ENCODE measurements at places on chromosomes 16 and 17.

DNA sequence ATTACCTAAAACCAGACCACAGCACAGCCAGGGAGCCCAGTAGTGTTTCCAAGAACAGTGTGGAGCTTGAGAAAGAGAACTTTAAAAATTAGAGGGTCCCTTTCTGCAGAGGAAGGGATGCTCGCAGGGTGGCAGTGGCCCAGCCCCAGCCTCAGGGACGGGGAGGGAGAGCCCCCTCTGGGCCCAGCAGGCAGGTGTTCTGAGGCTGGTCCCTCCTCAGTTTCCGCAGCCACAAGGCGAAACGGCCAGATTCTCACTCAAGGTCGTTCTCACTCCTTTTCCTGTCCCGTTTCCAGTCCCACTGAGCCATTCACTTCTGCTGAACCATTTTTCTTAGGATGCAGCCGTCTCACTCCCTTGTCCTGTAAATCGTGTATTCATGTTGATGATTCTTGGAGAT is 20.0 kb downstream of the CIBAR2 start:
- DNase-seq: no peak

DNA sequence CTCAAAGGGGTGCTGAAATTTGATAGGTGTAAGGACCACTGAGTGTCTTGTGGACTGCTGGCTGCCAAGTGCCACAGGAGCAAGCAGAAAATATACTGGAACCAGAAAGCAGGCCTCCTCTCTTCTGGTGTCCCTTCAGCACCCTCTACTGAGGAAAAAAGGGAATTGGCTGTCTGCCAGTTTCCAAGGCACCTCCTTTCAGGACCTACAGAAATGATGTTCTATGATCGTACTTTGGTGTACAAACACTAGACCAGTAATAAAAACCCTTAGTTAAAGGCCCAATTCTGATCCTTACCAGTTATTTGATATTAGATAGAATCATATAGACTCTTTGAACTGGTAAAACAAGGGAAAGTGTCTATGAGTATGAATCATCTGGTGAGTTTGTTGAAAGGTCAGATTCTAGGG is 35.8 kb upstream of the BCAS3 start:
- peak; percentile 46 for DNase-seq

GRCh38 chr16:27290562-27290961 is 22.0 kb upstream of the NSMCE1 start:
- no peak for DNase-seq

DNA sequence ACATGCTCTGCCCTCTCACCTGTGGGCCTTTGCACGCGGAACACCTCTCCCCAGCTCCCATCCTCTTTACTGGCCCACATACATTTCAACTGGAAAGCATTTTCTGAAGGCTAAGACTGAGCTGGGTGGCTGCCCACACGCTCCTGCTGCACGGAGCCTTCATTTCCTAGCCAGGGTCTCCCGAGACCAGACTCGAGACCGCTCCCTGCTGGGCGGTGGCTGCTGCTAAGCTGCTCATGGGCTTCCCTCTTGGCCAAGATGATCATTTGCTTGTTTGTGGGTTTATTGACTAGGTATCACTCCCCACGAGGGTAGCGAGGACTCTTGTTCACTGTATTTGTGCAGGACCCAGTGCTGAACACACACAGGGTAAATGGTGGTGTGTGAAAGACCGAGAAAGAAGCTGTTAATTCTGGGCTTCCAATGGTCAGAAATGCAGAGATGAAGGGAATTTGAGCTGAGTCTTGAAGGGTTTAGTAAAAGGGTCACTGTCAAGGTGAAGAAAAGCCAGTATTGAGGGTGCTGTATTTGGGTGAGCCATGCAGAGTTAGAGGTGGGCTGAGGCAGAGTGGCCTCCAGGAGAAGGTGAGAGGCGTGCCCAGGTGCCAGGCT is 907 bp downstream of the TRAPPC2L start:
- DNase-seq: peak; percentile 62

GRCh38 chr16:6751191-6751590 is 581.5 kb upstream of the RBFOX1 start:
- DNase-seq: no peak

- no peak for DNase-seq
These were observed 234.0 kb downstream of the CNTNAP4 start for GRCh38 chr16:76511203-76511602.

- no peak for DNase-seq
These were observed 54.5 kb downstream of the NACA2 start for GRCh38 chr17:61536422-61536955.

GRCh38 chr17:17401271-17401781 is 75.5 kb upstream of the MED9 start:
- no peak for DNase-seq

DNA sequence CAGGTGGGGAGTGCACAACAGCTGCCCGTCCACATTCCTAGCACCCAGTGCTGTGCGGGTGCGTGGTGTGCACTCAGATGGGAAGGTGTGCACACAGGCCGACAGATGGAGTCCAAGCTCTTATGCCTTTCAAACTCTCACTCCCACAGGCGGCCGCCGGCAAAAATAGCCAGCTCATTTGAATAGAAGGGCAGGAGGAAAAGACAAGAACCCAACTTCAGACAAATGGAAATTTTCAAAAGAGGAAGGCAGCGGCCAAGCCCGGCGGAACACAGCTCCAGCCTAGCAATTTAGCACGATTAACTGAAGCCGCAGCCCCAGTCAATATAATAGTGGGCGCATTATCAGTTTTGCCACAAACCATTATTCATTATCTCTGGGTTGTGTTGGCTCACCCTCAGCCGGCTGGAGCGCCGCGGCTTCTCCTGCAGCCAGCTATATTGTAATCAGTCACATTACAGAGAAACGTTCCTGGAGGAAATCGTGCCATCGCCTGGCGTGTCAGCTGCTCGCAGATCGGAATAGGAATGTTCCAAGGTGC is 103.9 kb upstream of the SEC14L1 start:
- no peak for DNase-seq

- no peak for DNase-seq
These were observed 6.6 kb downstream of the ADAD2 start for GRCh38 chr16:84197466-84198128.

DNA sequence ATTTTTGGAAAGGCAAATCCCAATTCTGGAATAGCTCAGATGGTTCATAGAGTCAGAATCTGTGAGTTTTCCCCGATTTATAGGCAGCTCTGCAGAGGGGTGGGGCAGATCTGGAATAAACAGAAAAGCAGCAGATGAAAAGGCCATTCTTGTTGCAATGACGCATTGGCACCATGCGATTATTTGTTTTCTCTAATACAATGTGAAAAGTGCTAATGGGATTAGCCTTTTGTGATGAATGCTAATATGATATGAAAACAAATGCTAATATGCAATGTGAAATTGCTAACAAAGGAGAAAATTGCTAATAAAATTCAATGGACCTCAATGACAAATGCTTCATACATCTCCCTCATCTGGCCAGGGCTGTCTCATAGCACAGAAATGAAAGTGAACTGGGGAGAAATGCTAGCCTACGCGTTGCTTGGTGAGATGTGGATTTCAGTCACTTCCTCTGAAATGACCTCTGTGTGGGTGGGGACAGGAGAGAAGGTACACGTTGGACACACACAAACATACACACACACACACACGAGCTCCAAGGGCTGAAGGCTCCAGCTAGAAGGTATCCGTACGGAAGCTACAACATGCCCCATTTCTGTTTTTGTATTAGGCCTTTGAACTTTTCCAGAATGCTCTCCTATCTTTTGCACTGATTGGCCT is 394.5 kb downstream of the XYLT1 start:
- no peak for DNase-seq

GRCh38 chr17:10779609-10780008 is 24.3 kb downstream of the TMEM238L start:
- no peak for DNase-seq

DNA sequence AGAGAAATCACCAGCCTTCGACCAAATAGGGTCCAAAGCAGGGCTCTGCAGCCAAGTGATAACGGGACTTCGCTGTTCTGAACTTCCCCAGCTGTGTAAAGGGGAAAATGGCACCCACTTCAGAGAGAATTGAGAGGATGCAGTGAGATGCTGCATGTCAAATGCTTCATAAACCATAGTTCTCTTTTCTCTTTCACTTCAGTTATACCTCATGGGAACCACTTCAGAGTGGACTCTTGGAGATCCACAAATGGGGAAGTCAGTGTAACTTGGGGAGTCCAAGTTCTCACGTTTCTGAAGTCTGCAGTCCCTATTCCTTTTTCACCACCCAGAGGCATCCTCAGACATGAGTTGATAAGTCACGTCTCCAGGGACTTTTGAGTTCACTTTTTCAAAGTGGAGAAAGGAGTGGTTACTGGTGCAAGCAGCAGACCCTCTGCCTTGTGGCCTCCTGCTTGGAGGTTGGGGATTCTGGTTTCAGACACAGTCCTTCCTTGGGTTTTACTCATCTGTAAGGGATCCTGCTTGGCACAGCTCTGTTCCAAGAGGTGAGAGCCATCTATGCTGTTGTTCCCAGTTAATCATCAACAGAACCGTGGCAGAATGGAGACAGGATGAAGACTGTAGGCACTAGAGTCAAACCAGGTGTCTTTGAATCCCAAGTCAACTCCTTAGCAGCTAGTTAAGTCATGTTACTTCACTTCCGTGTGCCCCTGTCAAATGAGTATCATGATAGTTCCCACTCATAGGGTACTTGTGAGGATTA is 123.4 kb upstream of the NOL11 start:
- DNase-seq: no peak

- no peak for DNase-seq
These were observed 5.6 kb upstream of the ADAM11 start for GRCh38 chr17:44752953-44753861.

DNA sequence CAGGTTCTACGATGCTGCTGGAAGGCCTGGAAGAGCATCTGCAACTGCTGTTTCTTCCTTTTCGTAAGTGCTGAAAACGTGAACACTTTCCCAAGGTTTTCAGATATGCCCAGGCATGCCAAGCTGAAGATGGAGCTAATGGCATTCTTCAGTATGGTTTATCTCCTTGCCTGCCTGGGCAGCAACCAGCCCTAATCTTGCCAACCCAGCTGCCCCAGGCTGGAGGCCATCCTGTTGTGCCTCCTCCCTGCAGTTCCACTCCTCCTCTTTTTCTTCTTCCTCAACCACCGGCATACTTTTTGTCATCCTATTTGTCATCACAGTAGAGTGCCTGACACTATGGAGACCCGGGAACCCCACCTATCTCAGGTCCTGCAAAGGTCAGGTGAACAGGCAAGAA is 1849.3 kb downstream of the TP53TG3F start:
- no peak for DNase-seq

Data from effector memory CD8-positive, alpha-beta T cell (primary cell).